ENCODE measurements at places on chromosomes 16 and 17. TPM values are rescaled to one million over a fixed set of nuclear protein-coding genes. Genes with fewer than 3 reads are reported as not detected.

The SAT2 gene
- total RNA-seq, result 80.0 TPM

The LGALS9 gene
- 17.0 TPM for total RNA-seq

The RPA1 gene
- 54.0 TPM for total RNA-seq

The KRT23 gene
- not detected for total RNA-seq

The STH gene
- total RNA-seq, result not detected

The KRTAP4-5 gene
- total RNA-seq, result not detected

The EVPLL gene
- total RNA-seq, result not detected

The MYH1 gene
- total RNA-seq, result not detected

The NPIPA2 gene
- 4.0 TPM for total RNA-seq

The ODAD4 gene
- total RNA-seq, result 0.75 TPM

The C17orf50 gene
- not detected for total RNA-seq

The SBK1 gene
- total RNA-seq, result 2.0 TPM

The PRSS21 gene
- not detected for total RNA-seq

The DNAH9 gene
- not detected for total RNA-seq

DNA sequence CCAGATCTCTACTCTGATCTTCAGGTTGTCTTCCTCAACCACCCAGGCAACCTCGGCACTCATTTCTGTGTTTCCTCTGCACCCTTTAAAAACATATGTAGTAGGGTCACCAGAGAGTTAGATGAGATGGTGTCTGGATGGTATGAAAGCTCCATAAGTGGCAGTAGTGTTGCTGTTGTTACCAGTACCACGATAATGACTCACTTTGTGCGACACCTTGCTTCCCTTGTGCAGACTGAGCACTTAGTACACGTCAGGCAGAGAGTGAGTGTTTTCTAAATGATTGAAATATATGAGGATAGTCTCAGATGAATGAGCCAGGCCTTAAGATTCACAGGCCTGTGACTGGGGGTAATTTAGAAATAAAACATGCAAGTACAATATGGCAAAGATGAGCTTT is 188.7 kb downstream of the MAF start:
- no peak for DNase-seq

DNA sequence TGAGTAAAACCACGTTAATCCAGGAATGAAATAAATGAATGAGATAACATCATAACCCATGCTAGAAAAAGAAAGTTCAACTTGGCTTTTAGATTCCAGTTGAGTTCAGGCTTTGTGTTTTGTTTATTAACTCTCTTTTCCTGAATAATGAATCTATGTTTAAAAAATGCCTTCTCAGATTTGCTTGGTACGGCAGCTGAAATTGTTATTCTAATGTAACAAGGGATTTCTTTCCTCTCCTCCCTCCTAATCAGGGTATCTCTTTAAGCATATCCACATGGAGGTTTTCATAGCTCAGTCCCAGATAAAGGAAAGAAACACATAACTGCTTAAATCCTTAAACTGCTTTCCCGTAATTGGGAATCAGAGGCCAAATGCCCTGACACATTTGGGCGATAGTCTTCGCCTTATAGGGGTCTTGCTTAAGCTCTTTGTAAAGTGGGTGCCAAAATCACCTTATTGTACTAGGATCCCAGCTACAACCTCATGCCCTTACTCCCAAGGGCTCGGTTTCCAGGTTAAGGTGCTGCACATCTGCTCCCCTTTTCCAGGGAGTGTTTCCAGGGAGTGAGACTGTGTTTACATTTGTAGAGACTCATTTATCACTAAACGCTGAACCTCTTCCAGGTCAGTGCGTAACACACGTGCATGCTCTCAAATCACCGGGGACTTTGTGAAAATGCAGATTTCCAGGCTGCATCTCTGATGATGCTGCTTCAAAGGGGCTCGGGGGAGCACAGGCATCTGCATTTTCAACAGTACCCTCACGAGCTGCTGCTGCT is 142.8 kb upstream of the FOXF1 start:
- DNase-seq, result no peak

GRCh38 chr16:89502081-89502843 is 5.9 kb upstream of the SPG7 start:
- DNase-seq, result no peak

DNA sequence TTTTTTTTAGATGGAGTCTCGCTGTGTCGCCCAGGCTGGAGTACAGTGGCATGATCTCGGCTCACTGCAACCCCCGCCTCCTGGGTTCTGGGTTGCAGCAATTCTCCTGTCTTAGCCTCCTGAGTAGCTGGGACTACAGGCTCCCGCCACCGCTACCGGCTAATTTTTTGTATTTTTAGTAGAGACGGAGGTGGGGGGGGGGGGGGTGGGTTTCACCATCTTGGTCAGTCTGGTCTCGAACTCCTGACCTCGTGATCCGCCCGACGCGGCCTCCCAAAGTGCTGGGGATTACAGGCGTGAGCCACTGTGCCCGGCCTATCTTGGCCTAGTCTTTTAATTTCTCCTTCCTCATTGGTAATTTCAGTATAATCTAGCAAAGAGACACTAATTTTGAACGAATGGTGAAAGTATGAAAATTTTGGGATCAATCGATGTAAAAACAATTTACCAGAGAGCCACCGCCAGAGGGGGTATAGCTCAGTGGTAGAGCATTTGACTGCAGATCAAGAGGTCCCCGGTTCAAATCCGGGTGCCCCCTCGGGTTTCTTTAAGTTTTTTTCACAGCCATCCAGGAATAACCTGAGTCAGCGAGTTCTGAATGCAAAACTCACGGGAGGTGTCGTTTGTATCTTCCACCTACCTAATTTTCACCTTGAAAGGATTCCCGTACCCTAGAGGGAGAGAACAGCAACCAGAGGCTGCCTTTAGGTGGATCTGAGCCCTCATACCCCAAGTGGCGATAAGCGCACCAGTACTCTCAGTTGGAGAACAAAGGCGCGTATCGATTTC is 2.5 kb upstream of the LASP1 start:
- DNase-seq, result peak; percentile 70

DNA sequence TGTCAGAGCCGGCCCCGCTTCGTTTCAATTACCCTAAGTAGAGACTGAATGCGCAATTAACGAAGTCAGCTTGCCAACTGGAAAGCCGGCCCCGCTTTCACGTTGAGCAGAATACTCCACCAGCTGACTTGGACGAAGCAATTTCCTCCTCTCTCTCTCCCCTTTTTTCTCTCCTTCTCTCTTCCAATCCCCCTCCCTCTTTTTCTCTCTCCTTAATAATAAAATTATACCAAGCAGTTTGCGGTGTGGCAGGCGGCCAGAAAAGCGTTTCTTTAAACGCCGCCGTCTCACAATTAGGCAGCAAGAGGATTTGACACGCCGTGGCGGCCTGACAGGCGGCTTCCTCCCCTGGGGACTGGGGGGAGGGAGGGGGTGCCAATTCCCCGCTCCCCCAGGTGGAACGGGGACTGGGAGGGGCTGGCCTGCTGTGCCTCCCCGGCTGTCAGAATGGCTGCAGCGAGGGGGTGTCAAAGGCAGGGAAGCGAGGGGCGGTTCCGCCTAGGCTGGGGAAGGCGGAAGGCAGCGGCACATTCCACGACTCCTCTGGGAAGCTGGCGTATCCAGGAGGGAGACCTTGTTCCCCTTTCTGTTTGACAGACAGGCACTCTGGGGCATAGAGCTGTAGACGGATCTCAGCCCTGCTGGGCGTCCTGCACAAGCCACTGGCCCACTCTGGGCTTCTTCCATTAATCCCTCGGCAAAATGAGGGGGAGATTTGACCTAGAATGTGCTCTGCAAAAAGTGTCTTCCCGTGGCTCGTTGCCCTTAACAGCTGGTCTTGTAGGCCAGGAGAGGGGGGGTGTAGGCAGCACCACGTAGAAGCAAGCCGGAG is 52.7 kb downstream of the SREBF1 start:
- DNase-seq, result peak; percentile 71

- DNase-seq, result no peak
Measured at GRCh38 chr17:73278049-73278464, 16.4 kb upstream of the CPSF4L start.

DNA sequence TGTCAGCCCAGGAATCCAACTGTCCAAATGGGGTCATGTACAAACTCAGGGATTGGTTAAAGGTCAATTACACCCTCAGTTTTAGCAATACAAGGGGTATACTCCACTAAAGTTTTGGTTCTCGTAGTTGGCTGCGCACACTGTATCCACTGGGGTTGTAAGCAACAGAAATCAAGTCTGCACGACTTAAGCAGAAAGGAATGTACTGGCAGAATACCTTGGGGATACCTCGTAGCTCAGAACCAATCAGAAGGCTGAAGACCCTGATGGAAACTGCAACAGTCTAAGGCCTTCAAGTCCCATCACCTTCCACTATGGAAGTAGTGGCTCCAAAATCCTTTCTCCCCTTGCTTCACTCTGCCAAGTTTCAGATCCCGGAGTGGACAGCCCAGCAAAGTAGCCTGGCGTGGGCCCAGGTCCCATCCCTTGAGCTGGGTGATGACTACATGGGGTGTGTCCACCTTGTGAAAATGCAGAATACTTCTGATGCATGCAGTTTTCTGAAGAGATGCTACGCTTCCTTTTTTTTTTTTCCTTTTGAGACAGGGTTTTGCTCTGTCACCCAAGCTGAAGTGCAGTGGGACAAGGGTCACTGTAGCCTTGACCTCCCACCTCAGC is 21.1 kb upstream of the RPH3AL start:
- peak; percentile 66 for DNase-seq

- no peak for DNase-seq
Measured at GRCh38 chr17:55561973-55562495, 50.8 kb upstream of the SMIM36 start.

DNA sequence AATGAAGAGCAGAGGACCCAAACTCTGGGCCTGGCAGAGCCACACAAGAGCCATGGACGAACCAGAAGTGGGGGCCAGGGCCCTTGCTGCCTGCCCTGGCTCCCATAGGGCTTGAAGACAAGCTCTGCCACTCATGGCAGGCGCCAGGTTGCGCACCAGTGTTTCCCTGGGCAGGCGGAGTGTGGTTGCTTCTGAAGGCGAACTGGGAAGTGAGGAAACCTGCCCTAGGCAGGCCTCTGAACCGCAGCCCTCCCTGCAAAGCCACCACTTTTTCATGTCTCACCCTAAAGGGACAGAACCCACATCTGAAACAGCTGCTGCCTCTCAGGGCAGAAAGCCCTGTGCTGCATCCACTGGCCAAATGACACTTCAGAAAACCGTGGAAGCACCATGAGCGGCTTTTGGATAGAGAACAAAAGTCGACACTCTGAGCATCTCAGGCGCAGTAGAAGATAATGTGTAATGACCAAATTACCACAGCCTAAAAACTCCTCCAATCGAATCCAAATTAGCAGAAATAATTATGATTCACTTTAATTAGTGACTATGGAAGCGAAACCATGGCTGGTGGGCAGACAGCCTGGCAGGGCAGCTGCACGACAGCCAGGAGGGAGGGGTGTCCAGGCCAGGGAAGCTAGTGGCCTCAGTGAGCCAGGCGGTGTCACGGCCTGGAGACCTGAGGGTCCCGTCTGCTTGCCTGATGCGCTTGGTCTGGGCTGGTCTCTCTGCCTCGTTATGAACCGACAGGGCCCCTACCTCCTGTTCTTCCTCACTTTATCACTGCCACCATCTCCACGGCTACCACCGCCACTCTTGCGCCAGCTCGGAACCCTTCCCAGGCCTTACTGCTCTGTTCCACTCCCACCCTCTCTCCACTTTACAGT is 59.1 kb downstream of the PRMT7 start:
- DNase-seq, result no peak

GRCh38 chr17:10226930-10227695 is 28.7 kb upstream of the GAS7 start:
- DNase-seq, result peak; percentile 81

DNA sequence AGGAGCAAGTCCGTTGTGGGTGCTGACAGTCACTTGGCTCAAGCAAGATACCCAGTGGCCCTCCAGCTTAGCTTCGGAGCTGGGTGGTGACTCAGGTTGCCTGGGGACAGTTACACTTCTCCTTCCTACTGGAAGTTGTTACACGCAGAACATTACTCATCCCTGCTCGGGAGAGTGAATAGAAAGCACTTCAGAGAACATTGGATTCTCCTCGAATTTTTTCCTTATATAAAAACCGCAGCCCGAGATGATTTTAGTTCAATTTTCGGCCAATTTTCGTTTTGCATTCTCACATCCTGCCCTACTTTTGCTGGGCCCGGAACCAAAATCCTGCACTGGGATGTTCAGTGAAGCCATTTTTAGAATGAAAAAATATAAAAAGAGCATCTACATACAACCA is 99.7 kb downstream of the ELAC2 start:
- no peak for DNase-seq

DNA sequence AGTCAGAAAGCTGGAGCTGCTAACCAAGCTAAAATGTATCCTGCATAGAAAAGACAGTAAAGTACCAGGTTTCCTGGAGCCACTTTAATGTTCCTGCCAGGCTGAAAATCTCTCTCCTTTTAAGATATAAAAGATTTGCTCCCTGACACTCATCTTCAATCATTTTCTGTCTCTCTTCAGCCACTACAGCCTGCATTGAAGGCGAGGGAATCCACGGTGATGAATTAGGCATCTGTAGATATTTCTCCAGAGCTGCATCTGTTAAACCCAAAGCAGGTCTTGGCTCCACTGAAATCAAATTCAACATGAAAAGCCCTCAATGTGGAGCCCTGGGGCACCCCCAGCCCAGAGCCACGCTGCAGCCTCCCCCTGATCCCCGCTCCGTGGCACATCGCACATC is 94.7 kb upstream of the CRHR1 start:
- DNase-seq, result no peak

GRCh38 chr17:28911411-28912045 is 8.6 kb upstream of the DHRS13 start:
- DNase-seq, result no peak

- DNase-seq, result no peak
Measured at GRCh38 chr17:81914103-81914850, 3.1 kb upstream of the PCYT2 start.

DNA sequence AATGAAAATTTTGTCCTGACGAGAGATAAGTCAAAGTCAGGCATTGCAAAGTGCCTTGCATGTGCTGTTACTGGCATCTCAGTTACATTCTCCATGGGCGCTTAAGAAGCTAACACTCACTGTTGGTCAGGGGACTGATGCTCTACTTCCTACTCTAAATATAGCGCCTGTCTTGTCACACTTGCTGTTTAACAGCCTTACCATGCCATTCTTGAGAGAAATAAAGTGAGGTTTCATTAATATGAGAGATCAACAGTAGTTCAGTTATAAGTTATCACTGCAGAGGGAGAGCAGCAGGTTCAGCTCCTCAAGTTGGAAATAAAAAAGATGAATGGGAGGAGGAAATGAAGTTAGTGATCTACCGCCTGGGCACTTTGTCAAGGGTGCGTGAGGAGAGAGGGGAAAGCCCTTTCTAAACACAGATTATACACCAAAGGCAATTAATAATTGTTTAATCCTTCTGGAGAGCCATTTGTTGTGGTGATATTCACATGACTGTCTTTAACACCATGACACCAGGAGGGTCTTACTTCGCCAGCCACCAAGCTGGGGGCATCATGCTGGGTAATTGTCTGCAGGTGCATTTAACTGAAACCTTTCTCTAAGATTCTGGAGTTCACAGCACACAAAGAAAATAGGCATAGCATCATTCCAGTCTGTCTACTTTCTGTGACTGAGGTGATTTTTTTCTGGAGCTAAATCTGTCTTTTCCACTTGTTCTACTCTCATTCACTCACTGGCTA is 568.7 kb upstream of the HSBP1 start:
- no peak for DNase-seq

GRCh38 chr17:66711401-66711800 is 123.5 kb upstream of the CACNG5 start:
- no peak for DNase-seq

All from Right ventricle myocardium superior (tissue), 1 donor.